Stimulated activated CD4-positive, alpha-beta T cell treated with anti-CD3 and anti-CD28 coated beads, Interleukin-15, amount 100 ng/mL, for 1 hour (primary cell): ENCODE measurements at places on chromosomes 3 and 15.

GRCh38 chr15:59052915-59053407, 52.0 kb upstream of the CCNB2 start:
- DNase-seq = no peak

DNA sequence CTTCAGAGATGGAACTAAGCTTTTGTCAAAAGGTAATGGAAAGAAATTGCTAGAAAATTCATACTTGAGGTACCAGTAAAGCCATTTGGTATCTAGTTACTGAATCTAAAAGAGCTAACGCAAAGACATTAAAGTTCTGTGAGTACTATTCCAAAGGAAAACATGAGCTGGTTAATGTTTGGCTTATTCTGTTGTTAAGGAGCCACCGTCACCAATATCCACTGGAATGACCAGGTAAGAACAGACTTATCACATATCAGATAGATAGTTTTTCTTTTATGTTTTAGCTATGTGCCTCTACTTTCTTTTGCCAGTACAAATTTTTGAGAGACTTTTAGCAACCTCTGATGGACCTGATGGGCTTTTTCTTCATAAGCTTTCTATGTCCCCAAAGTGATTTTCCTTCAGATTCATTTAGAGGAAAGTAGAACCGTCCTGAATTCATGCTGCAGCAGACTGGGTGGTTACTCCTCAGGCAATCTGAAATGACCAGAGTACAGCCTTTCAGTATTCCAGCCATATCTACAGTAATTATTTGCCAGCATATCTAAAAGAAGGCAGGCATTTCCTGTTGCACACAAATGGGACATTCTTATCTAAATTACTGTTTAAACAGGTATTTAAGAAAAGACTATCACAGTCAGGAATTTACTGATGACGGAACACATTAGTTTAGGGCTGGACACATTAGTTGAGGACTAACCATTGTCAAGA, 274.1 kb downstream of the MECOM start:
- no peak for DNase-seq

DNA sequence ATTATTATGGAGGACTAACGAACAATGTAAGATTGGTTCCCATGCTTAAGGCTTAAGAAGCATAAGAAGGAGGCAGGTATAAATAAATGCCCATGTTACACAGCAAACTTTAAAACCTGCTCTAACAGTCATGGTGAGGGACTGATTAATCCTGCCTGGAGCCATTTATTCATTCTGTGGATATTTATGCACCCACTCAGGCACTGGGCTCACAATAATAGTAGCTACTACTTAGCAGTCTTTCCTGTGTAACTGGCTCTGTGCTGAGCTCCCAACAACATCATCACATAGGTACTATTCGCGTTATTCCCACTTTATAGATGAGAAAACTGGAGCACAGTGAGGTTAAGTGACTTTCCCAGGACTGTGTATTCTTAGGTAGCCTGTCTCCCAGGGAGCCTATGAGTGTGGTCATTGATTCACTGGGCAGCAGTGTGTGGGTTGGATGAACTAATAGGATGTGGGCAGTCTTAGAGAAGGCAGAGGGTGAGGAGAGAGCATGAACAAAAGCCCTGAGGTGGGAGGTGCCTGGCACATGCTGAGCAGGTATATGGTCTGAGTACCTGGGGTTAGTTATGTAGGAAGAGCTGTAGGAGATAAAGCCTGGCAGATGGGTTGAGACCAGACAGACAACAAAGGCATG, 44.1 kb upstream of the UMPS start:
- no peak for DNase-seq

GRCh38 chr3:152505926-152506325, 237.2 kb downstream of the MBNL1 start:
- DNase-seq = no peak

DNA sequence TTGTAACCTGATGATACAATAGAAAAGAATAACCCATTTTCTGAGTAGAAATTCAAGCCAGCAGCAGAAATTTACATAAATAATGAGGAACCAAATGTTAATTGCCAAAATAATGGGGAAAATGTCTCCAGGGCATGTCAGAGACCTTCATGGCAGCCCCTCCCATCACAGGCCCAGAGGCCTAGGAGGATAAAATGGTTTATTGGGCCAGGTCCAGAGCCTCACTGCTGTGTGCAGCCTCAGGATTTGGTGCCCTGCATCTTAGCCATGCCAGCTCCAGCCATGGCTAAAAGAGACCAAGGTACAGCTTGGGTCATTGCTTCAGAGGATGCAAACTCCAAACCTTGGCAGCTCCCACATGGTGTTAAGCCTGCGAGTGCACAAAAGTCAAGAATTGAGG, 352.1 kb upstream of the MEIS2 start:
- no peak for DNase-seq

DNA sequence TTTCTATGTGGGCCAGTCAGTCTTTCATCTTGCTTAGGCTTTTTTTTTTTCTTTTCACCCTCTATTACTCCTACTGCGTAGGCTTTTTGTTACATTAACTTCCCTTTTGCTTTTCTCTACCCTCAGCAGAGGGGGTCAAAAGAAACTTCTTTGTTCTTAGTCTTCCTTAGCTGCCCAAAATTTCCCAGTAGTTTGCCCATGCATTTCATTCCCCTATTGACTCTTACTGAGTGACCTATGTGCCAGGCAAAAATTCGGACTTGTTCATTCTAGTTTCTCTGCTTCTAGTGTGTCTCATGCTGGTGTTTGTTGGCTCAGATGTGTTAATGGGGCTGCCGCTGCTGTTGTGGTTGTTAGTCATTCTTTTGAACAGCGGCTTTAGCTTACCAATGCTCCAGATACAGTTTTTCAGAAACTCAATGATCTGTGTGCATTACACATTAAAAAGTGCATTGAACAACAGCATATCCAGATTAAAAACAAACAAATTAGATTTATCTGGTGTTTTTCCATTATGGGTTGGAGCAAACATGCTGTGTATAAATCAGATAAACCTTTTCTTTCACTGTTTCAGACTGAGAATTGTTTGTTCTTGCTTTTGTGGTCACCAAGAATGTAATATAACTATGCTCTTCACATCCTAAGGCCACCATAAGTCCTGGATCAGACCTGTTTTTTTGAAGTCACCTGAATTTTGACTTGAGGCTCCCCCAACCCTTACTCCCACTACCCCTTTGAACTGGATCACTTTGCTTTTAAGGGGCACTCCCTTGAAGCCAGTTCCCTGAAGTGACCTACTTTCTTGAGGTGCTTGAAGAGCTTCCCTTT, 43.1 kb downstream of the PDE8A start:
- DNase-seq = no peak

GRCh38 chr15:27535445-27536129, 563.5 kb downstream of the OCA2 start:
- no peak for DNase-seq

GRCh38 chr3:133954717-133955360, 59.2 kb upstream of the RAB6B start:
- no peak for DNase-seq

- no peak for DNase-seq
Observed at GRCh38 chr15:97082830-97083229, 752.3 kb downstream of the NR2F2 start.

GRCh38 chr3:118348169-118348557, 686.5 kb downstream of the IGSF11 start:
- no peak for DNase-seq

- no peak for DNase-seq
Observed at GRCh38 chr3:147408188-147409100, 721 bp upstream of the ZIC1 start.

GRCh38 chr3:124878561-124879336, 8.4 kb downstream of the ITGB5 start:
- no peak for DNase-seq

- no peak for DNase-seq
Observed at GRCh38 chr3:16264174-16264707, 502 bp downstream of the DPH3 start.

- DNase-seq = no peak
Observed at GRCh38 chr3:116253511-116253910, 191.8 kb downstream of the LSAMP start.

GRCh38 chr3:66572938-66573710, 72.3 kb upstream of the LRIG1 start:
- no peak for DNase-seq

DNA sequence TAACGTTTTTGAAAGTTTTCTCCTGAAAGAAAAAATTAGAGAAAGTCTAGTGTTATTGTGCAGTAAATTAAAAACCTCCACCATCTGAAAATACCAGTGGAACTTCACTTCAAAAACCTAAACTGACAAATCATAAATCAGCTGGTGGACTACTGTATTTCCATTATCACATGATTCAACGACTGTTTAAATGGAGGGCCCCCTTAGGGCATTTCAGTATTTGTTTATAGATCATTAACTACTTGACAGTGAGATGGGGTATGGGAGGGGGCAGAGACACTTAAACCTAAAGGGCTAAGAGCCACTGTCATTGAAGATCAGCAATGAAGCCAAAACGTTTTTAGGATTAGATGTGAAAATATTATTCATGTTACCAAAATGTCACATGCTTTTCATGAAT, 8.8 kb upstream of the C15orf61 start:
- DNase-seq = no peak

DNA sequence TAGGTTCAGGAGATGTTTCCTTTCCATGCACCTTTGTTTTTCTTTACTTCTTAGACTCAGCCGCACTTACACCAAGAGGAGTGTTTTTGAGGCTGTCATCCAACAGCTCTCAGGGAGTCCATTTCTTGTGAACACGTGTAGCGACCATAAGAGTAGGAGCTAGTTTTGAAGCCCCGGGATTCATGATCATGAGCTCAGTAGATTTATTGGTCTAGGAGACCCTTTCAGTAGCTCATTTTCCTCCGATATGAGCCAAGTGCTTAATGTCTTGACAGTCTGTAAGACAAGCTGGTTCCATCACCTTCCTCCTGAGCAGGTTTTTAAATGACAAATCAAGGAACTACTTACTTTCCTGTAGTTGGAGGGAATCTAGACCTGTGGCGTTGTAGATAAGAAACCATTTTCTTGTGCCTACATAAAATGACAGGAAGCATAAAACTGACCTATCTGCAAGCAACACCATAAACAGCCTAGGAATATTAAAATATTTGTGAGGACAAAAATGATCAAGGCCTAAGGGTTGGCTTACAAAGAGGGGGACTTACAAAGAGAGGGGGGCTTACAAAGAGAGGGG, 172.6 kb upstream of the BHLHE40 start:
- DNase-seq = no peak

DNA sequence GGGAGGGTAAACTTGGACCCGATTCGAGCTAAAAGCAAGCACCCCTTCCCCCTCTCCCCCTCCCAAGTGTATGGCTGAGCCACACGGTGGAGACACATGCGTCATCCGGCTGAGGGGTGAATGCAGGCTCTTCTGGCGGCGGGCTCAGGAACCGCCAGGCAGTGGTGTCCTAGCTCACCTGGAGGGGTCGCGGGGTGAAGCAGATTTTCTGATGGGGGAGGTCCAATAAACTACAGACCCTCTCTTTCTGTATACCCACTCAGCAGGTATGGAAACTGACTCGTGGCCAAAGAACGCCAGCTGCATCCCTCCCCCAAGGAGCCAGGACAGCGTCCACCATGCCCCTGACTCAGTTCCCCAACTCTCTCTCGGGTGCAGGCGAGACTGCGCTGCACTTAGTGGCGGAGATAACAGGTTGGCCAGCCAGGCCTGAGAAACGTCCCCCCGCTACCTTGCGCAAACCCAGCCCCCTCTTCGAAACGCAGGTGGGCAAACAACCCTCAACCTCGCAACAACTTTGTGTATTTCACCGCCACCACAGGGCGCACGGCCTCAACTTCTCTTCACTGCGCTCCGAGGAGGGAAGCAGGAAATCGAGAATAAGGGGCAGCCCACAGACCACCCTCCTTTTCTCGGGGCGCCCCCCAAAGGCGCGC, 1.3 kb downstream of the MAGI1 start:
- DNase-seq = no peak

DNA sequence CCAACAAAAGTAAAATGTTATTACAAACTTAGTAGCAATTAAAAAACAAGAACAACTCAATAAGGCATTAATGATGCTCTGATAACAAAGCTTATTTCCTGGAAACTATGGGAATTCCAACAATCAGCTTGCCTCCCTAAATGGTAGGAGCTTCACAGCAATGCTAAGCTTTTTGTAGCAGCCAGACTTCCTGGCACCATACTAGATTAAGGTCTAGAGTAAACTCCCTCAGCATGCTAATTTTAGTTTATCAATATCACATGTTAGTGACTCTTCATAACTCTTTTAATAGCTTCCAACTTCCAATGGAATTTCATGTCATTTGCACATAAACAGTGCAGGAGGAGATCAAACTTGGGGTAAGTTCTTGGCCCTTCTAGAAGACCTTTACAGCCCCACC, 782.0 kb downstream of the MCTP2 start:
- DNase-seq = no peak

- DNase-seq = no peak
Observed at GRCh38 chr15:82640672-82641071, 6.5 kb downstream of the CPEB1 start.

DNA sequence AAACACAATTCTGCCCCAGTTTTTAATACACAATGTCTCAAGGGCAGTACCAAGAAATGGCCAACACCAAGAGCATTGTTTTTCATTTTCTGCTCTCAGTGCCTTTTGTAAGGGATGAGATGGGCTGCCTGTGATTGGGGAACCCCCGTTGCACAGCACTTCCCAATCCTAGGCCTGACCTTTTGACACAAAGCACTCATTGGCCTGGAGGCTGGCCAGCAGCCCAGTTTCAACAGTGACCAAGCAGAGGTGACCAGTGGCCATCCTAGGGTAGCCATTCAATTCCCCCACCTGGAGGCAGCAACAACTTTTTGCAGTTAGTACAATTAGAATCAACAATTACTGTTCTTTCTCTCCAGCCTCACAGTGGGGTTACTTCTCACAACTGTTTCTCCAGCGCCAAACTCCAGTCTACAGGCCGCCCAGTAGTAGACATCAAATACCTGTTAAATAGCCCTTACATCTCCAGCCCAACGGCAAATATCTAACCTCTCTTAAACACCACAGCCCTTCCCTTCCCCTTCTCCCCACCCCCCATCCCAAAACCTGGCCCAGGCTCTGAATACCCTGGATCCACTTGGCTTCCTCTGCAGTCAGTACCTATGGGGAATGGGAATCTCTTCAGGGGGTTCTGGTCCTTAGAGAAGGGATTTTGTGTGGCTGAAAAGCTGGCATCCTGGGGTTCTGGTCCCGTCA, 8.9 kb upstream of the LRRC2 start:
- no peak for DNase-seq

GRCh38 chr15:100898152-100898490, 18.5 kb downstream of the ALDH1A3 start:
- DNase-seq = no peak

- DNase-seq = no peak
Observed at GRCh38 chr3:128727996-128728395, 2.0 kb downstream of the RAB7A start.

DNA sequence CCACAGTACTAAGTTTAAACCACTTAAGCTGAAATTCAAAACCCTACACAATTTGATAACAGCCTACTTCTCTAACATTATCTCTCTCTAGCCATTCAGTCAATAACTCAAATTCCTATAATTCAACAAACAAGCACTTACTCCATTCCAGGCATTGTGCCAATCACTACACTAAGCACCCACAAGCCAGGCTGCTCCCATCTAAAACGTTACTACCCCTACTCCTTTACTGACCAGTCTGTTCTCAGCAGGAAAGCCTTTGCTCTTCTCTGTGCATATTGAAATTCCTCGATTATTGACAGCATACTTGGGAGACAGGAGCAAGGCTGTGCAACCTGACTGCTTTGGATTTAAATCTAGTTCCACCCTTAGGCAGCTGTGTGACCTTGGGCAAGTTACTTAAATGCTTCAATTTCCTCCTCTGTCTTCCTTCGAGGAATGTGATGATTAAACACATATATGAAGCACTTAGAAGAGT, 177.2 kb upstream of the THBS1 start:
- no peak for DNase-seq

- DNase-seq = no peak
Observed at GRCh38 chr3:59968513-59969045, 918.8 kb upstream of the CFAP20DC start.
